Neural progenitor cell (in vitro differentiated cells): ENCODE measurements at places on chromosomes 4 and X. TPM values are rescaled to one million over a fixed set of nuclear protein-coding genes. Genes with fewer than 3 reads are reported as not detected.
A peak's percentile ranks its signal among the peaks of the same experiment; 100 is the strongest.

- DNase-seq: no peak
Observed at GRCh38 chr4:43113196-43113595, 220.7 kb downstream of the GRXCR1 start.

- peak; percentile 51 for DNase-seq
Observed at GRCh38 chr4:151675411-151675971, 85.3 kb downstream of the GATB start.

- peak; percentile 63 for DNase-seq
Observed at GRCh38 chrX:100447655-100448397, 37.8 kb upstream of the PCDH19 start.

GRCh38 chrX:2954541-2954940, 25.4 kb upstream of the ARSD start:
- DNase-seq: no peak

- DNase-seq: no peak
Observed at GRCh38 chrX:149471397-149471796, 33.7 kb downstream of the IDS start.

DNA sequence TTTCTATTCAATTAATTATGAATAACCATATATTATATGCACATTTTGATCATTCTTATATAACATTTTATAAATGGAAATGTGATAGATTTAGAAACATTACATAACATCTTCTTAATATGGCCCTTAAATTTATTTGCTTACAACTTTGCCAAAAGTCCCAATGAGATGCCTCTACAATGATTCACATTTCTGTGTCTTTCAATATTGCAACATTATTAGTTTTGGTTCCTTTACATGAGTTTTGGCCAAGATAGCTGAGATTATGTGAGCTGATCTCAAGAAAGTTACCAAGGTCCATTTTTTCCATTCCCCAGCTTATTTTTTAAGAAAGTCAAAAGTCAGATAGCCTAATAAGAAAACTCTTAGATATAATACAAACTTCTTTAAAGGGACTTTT, 361.2 kb downstream of the PCDH7 start:
- no peak for DNase-seq

DNA sequence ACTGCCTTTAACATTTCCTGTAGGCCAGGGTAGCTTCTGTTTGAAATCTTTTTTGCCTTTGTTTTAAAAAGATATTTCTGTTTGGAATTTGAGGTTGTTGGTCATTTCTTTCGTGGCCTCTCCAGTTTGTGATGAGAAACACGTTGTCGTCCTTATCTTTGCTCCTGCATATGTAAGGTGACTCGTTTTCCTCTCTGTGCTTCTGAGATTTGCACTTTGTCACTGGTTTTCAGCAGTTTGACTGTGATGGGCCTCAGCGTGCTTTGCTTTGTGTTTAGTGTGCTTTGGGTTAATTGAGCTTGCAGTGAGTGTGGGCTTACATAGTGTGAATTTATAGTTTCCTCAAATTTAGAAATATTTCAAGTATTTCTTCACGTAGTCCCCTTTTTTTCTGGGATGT, 81.5 kb downstream of the FAM193A start:
- no peak for DNase-seq

GRCh38 chr4:27062256-27062655, 201.6 kb downstream of the STIM2 start:
- DNase-seq: no peak

DNA sequence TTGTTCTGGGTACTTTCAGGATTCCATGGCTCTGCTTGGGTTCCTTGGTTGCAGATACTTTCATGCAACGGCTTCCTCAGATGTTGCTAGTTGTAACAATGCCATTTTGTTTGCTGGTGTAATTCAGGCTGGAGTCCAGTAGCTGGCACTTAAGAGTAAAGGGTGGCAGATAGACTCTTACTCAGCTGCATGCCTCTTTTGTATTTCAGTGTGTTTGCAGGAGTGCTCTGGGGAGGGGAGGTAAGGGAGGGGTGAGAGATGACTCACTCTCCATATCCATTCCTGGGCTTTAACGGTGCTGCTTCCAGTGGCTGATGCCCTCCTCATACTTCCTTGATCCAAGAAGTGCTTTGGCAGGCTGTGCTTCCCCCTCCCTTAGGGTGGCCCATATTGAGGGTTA, 155.2 kb downstream of the ZNF330 start:
- peak; percentile 24 for DNase-seq

DNA sequence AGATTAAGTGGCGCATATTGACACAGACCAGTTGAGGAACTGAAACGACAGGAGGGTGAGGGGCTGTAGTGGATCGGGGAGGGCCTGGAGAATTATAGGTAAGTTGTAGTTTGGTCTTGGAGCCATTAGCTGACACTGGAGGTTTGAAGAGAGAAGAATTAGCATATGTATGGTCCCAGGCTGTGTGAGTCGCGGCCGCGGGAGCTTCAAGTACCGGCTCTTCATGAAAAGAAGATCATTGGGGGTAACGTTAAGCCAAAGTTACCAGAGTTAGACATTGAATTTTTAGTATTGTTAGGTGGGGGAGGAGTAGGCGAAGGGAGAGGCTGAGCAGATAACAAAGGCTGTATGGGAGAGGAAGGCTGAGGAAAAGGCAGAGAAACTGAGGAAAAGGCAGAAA, 56.5 kb downstream of the ZNF674 start:
- DNase-seq: peak; percentile 9

- DNase-seq: no peak
Observed at GRCh38 chr4:8349664-8350236, 80.2 kb downstream of the HTRA3 start.

- peak; percentile 85 for DNase-seq
Observed at GRCh38 chr4:5710961-5711478, at the start of gene EVC. EVC (plus strand) TSS chr4:5711201; CDS start chr4:5711381, 180 bp downstream.

DNA sequence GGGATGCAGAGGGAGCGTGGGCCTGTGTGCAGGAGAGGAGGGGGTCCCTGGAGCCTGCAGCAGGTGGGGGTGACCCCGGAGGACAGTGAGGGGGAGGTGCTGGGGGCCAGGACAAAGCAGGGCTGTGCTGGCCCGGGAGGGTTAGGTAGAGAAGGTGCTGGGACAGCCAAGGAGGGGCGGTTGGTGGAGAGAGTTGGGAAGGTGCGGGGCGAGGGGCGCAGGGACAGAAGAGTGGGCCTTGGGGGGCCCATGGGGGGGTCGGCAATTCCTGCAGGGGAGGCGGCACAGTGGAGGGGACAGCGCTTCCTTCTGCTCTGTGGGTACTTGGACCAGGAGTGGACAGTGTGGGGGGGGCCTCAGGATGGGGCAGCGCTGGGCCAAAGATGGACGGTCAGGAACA, 32.5 kb downstream of the LRPAP1 start:
- DNase-seq: no peak

GRCh38 chr4:40887764-40888131, 138.0 kb downstream of the NSUN7 start:
- no peak for DNase-seq

DNA sequence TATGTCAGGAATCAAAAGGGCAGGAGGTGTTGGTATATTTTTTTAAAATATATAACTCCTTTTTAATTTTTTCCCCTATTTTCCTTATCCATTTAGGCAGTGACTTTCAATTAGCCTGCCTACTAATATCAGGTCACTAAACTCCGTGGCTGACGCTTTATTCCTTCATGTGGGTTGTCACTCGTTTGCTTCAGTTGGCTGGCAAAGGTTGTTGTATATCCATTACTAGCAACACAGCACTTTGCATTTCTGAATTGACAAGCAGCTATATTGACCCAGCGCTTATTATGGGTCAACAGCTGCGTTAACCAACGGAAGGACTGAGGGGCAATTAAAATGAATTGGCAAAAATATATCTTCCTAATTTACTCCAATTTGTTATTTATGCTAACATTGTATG, 87.7 kb downstream of the ARX start:
- no peak for DNase-seq

- DNase-seq: no peak
Observed at GRCh38 chr4:68062501-68062900, 67.2 kb downstream of the TMPRSS11F start.

DNA sequence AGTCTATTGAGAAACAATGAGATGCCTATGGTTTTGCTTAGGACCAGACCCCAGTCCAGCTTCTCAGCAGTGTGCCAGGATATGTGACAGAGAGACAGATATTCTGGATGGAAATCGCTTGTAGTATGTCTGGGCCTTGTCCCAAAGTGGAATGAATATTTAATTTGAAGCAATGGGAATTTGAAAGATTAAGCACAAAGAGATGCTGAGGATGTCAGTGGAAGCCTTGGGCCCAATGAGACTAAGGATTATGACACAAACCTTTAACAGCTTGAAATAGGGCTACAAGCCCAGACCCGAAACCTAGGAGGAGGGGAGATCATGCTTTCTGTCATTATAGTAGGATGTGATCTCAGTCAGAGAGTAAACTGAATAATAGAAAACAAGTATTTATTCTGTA, 459.2 kb downstream of the FAT4 start:
- DNase-seq: no peak

DNA sequence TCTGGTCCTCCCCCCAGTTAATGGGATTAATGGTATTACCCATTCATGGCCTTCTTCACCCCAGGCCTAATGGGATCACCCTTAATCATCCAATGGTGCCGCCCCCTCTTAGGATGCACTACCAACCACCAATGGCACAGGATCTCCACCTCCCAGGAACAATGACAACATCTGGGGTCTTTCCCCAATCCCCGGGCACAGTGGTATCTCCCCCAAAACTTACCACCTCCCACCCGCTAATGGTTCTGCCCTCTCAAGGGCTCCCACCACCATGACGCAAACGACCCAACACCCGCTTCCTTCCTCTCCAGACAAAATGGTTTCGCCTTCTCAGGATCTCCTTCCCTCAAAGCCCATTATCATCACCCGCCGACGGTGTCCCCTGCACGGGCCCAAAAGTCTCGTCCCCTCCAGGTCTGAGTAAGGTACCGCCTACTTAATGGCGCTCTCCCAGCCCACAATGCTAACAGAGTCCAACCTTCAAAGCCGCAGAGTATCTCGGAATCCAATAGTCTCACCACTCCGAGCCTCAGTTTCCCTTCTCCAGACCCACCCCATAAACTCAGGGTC, 458 bp downstream of the GRIPAP1 start:
- peak; percentile 62 for DNase-seq

- no peak for DNase-seq
Observed at GRCh38 chr4:38609614-38610013, 54.4 kb upstream of the KLF3 start.

- DNase-seq: no peak
Observed at GRCh38 chr4:101294597-101294996, 52.7 kb downstream of the PPP3CA start.

The ART3 gene
- not detected in 2 replicates for total RNA-seq

The FTHL17 gene
- not detected in 2 replicates for total RNA-seq

The MXRA5 gene
- 0.37 and 0.50 TPM in 2 replicates for total RNA-seq

The ERVMER34-1 gene
- total RNA-seq: 2.0 and 2.1 TPM in 2 replicates

The SLBP gene
- total RNA-seq: 54.9 and 119 TPM in 2 replicates

The CBR4 gene
- total RNA-seq: 55.5 and 66.4 TPM in 2 replicates

The F8A2 gene
- total RNA-seq: not detected in 2 replicates

The TMPRSS11B gene
- total RNA-seq: not detected in 2 replicates
